ENCODE measurements at places on chromosomes 12 and 14.
A peak's percentile ranks its signal among the peaks of the same experiment; 100 is the strongest.

GRCh38 chr14:101997429-101998336 lies 33.3 kb downstream of the DYNC1H1 start:
- DNase-seq = no peak

DNA sequence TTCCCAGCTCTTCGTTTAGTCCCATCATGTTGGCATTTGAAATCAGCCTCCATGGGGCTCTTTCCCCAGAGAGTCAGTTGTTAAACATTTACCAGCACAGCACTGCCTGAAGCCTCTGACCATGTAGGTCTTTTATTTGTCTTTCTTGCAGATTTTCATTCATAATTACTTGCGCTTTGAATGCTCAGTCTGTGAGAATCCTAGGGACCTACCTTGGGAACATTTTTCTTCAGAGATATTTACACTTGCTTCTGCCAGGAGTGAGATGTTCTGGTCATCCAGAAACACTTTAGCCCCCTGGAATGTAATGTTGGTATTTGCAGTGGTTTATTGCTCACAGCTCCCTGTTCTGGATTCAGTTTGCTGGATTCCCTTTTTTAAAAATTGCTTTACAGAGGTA lies 41.7 kb downstream of the RPH3A start:
- DNase-seq = no peak

DNA sequence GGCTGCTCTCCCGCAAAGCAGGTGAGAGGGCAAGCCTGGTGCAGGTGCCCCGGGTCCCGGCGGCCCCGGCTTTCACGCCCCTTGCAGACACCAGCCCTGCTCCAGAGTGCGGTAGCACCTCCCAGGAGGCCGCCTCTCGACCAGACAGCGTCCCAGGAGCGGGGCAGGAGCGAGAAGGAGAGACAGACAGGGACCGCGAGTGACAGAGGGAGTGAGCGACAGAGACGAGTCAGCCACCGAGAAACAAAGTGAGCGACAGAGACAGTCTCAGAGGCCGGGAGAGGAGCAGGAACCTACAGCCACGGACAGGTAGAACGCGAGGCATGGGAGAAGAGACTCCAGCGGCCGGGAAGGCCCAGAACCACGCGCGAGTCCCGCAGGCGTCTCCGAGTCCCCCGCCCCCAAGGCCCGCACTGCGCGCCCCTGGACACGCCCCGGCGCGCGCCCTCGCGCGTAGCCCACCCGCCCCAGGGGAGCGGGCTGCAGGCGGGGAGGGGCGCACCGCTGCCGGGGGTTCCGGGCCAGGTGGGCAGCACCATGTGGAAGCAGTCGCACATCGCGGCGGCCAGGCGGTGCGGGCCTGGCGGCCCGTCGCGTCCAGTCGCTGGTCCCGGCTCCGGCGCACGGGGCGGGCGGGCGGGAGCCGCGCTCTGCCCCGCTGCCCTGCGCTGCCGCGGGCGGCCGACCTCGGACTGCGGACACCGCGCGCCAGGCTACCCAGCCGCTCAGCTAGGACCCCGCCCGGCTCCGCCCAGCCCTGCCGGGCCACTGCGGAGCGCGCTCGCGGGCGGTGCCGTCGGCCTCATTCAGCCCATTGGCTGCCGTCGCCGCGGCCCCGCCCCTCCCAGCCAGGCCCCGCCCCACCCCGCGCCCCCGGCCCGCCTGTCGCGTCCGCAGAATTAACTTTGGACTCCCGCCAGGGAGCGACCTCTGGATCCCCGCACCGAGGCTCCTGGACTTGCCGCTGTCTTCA lies at the start of gene AHNAK2:
TSS of gene AHNAK2 (minus strand) at position 694 of the 973 bp plus-strand sequence. CDS start at position 557, 137 bp downstream.
- peak; percentile 90 for DNase-seq

DNA sequence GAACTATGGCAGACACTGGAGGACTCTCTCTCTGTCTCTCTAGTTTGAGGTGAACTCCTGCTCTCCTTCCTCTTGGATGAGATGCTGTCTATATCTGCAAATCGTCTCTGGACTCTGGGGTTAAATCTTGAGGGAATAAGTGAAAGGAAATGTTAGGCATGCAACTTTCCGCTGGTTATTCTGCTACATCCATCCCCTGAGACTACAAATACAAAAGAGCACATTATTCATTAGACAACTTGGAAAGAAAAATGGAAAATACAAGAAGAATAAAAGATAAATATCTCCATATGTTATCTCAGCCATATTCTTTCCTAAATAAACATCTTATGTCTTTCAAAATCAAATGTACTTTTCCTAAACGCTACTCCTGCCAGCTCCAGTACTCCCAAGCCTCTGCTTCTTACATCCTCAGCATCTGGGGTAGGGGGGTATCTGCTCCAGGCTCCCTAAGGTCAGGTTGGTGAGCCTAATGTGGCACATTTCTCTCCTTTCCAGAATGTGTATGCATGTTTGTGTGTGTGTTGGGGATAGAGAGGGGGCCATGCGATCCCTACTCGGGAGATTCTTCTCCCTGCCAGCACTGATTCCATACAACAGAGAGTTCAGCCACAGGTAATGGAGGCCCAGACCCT lies 102.9 kb upstream of the FSCB start:
- DNase-seq = no peak

GRCh38 chr12:89664441-89664840 lies 44.2 kb downstream of the ATP2B1 start:
- DNase-seq = no peak

DNA sequence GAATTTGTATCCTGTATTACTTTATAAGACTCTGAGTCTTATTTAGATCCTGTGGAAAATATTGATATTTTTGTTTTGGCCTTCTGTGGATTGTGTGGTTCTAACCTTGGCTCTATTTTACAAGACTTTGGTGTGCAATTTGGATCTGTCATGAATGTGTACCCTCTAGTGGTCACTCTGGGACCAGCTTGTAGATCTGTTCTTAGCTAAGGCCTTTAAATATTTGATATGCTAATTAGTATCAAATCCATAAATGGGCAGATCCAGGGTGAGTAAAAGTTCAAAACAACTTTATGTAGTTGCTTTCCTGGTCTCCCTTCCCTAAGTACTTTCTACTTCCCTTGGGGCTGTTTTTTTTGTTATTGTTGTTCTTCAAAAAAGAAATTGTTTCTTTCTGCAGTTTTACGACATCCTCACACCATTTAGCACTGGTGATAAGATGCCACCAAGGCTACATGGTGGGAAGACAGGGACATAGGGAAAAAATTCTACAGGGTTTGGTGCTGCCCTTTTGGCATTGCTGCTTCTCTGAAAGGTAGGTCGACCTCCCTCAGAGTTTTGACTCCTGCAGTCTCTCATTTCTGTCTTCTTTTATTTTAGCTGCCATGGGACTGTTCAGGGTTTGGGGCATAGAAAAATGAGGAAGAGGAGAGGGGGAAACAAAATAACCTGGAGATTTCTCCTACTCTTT lies 238.5 kb downstream of the GPHN start:
- no peak for DNase-seq

DNA sequence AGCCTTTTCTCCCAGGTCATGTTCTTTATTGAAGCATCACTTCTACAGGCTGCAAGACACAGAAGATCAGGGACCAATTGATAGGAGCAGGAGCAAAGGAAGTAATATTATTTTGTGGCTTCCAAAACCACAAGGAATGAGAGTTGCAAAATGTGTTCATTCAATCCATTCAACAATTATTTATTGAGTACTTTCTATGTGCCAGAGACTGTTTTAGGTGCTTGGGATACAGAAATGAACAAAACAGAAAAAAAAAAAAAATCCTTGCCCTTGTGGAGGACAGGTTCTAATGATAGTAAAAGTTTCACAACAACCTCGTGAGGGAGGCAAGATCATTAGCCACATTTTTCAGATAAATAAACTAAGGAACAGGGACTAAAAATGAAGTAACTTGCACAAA lies 20.1 kb upstream of the DACT1 start:
- no peak for DNase-seq

- DNase-seq = no peak
Measured at GRCh38 chr12:108567406-108568337, 5.3 kb downstream of the ISCU start.

DNA sequence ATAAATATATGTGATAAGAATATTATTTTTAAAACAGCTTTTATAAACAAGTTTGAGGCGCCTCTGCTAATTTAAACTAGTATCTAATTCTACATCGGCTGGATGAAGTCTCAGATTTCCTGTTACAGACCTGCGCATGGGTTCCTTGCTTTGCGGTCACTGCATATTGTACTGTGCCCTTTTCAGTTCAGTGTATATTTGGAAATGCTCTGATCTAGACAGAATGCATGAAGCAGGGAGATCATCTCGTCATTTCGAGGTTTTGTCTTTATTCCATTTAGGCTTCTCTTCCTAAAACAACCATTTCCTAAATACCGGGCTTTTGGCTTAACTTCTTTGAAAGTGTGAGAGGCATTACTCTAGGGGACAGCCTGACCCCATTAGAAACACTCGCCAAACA lies 25.6 kb downstream of the CRACR2A start:
- no peak for DNase-seq

DNA sequence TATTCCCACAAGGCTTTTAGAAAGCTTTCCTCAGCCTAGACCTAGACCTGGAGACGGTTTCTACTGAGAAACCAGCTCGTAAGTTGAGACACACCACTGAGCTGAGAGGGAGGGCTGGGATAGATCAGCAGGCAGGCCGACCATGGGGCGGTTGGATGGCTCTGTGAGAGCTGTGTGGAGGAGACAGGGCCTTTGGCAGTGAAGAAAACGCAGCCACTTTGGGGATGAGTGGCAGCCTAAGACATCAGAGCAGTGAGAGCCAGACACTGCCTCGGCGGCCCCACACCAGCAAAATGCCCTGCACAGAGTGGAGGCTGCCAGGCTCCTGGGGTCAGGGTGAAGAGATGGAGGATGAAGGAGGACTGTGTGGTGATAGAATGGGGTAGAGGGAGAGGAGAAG lies 46.0 kb downstream of the CACNA2D4 start:
- no peak for DNase-seq

All from Right ventricle myocardium inferior (tissue), 1 donor.